ENCODE measurements at places on chromosomes 4 and X.

DNA sequence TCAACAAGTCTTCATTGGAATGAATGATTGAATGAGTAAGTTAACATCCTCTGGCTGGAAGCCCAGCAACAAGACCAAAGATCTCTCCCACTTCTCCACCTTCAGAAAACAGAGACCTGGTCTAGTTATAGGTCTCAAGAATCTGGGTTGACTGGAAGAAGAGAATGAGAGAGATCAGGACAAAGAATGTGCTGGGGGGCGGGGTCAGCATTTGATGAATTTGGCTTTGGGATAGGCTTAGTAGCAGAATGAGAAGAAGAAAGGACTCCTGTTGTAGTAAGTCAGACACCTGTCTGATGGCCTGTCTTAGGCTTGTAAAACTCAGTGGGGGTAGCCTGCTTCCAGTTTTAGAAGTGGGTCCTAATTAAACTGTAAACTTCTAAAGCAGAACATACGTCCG, 51.0 kb downstream of the TRIM2 start:
- no peak for DNase-seq

DNA sequence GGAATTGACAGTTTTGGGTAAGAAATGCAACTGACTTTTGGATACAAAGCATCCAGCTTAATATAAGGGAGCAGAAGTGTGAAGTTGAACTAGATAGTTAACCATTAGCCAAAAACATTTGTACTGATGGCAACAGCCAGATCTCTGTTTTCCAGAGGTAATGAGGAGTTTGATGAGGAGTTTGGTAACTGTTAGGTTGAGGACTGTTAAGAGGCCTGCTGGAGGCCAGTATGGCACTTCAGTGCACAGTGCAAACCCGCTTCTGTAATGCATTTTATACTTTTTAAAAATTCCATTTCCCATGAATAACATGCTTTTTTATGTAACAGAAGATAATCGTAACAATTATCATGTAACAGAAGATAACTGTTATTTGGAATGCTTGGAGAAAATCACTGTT, 30.0 kb downstream of the CDKL5 start:
- DNase-seq = no peak

GRCh38 chr4:92014067-92014466, 289.7 kb upstream of the GRID2 start:
- no peak for DNase-seq

- DNase-seq = no peak
Observed at GRCh38 chrX:12958059-12958458, 16.9 kb upstream of the TMSB4X start.

GRCh38 chr4:77910676-77911075, 48.0 kb downstream of the MRPL1 start:
- DNase-seq = no peak

Data from ELF-1 (cell line).